ENCODE measurements at places on chromosomes 4 and X.

DNA sequence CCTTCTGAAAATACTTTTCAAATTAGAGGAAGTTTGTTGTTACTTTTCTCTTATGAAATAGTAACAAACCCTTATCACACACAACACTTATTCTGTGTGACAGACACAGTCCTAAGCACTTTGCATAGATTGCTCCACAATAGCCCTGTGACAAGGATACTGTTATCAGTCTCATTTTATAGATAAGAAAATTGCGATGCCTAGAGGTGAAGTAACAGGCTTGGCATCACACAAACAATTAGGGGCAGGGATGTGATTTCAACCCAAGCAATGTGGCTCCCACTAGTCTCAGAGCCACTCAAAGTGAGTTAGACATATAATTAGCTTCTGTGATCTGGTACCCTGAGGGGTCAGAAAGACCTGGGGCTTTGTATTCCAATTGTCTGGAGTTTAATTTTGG, 339.9 kb downstream of the FBXO8 start:
- no peak for DNase-seq

- no peak for DNase-seq
Observed at GRCh38 chr4:85676050-85676425, 201.1 kb downstream of the ARHGAP24 start.

GRCh38 chrX:142084611-142085010, 120.5 kb downstream of the MAGEC2 start:
- DNase-seq: no peak

DNA sequence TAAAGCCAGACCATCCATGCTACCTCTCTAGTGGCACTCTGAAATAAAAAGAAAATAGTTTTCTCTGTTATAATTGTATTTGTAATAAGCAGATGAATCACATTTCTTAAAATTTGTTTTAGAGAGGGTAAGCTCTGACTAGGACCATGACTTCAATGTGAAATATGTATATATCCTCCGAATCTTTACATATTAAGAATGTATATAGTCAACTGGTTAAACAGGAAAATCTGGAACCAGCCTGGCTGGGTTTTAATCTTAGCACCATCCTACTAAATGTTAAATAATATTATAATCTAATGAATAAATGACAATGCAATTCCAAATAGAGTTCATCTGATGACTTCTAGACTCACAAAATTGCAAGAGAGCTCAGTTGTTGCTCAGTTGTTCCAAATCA, 1.5 kb downstream of the FGB start:
- no peak for DNase-seq

DNA sequence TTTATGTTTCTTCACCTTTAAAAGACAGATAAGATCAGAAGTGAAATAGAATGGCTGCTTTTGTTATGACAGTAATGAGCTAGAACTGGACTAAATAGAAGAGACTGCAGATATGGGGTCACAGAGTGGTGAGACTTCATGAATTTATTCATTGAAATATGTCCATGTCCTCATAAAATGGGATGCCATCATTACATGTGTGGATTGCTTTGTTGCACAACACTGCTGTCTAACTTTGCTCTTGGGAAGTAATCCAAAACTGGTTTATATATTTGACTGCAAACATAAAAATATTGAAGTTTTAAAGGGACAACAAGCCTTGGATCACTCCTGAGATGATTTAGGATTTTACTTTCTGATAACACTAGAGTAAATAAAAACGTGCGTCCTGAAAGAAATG, 209.2 kb upstream of the FAT4 start:
- DNase-seq: no peak

GRCh38 chrX:119880552-119881437, 9.2 kb downstream of the NDUFA1 start:
- peak; percentile 40 for DNase-seq

- DNase-seq: no peak
Observed at GRCh38 chr4:144787365-144788258, 141.7 kb downstream of the HHIP start.

- no peak for DNase-seq
Observed at GRCh38 chr4:8340781-8341241, 71.3 kb downstream of the HTRA3 start.

GRCh38 chr4:143054971-143055370, 129.7 kb upstream of the USP38 start:
- DNase-seq: no peak

- DNase-seq: peak; percentile 34
Observed at GRCh38 chr4:38667085-38667893, 3.3 kb downstream of the KLF3 start.

Data from WERI-Rb-1 (cell line).